Ammon's horn (tissue), 1 donor: ENCODE measurements at places on chromosomes 6 and 20.

DNA sequence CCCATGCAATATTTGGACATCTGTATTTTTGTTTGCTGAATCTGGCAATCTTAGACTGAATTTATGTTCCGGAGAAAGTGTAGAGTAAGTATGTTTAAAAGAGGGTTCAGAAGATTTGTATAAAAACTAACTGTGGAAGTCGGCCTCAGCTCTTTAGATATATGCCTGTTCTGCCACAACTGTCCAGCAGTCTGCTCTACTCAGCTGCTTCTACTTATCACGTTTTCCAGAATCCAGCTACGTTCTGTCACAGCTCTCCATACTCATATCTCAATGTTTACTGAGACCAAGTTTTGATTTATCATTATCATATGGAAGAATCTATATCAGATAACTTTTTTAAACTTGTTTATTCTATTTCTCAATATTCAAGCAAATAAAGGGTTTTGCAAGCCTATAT is 721.3 kb downstream of the EYS start:
- no peak for DNase-seq

- no peak for DNase-seq
These were observed 85.2 kb downstream of the FKBP5 start for GRCh38 chr6:35603326-35604202.

DNA sequence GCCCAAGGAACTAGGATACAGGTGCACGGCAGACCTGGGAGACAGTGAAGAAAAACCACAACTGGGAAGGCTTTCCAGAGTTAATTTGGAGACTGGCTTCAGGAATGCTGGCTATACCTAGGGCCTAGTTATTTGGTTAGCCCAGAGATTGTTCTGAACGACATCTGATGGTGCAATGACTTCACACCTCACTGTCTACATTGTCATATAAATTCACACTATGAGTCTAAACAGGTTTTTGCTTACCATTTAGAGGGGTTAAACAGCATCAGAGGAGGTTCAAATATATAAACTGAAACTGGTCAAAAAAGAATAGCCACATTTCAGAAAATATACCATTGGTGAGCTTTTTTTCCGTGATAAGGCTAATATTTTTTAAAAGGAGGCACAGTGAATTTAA is 16.7 kb downstream of the UBE2V1 start:
- no peak for DNase-seq

- DNase-seq = no peak
These were observed 227.6 kb downstream of the BMP7 start for GRCh38 chr20:57038608-57039440.

GRCh38 chr6:104326173-104327001 is 533.3 kb downstream of the HACE1 start:
- no peak for DNase-seq

GRCh38 chr20:61896058-61896961 is 169.4 kb downstream of the TAF4 start:
- peak; percentile 76 for DNase-seq
